RPMI7951 (cell line): ENCODE measurements at places on chromosomes 3 and 15.
A peak's percentile ranks its signal among the peaks of the same experiment; 100 is the strongest.

GRCh38 chr3:4340411-4341335, 37.5 kb downstream of the SETMAR start:
- peak; percentile 6 for DNase-seq

DNA sequence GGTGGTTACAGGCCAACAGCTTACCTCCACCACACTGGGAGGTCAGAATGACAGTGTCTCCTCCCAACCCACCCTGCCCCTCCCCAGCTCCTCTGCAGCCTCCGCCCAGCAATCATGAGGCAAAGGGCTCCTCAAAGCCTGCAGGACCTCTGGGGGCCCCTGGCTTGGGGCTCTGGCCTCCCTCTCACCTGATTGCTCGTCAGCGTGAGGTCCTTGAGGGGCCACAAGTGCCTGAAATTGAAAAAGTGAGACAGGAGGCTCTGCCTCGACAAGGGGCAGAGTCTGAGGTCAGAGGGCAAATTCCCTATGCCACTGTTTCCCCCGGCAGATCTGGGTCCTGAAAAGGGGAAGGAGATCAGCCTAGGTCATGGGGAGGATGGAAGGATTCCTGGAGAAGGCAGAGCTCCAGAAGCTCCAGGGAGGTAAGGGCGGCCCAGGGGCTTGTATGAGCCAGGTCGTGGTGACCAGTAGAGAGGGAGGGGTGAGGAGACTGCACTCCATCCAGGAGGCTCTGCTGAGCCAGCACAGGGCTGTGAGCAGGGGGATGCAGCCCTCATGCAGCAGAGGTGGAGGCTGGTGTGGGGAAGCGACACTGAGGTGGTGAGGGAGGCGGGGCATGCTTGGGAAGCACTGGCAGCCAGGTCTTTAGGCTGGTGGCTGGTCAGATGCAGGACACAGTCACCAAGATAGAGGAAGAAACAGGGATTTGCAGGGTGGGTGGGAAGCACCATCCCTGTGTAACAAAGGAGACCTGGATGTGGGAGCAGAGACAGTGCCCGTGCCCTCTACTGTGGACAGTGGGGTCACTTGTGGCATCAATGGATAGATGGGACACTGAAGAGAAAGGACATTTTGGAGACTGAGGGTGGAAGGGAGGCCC, 20.1 kb downstream of the ALS2CL start:
- DNase-seq = no peak

GRCh38 chr3:26307787-26308186, 314.8 kb upstream of the LRRC3B start:
- DNase-seq = no peak

DNA sequence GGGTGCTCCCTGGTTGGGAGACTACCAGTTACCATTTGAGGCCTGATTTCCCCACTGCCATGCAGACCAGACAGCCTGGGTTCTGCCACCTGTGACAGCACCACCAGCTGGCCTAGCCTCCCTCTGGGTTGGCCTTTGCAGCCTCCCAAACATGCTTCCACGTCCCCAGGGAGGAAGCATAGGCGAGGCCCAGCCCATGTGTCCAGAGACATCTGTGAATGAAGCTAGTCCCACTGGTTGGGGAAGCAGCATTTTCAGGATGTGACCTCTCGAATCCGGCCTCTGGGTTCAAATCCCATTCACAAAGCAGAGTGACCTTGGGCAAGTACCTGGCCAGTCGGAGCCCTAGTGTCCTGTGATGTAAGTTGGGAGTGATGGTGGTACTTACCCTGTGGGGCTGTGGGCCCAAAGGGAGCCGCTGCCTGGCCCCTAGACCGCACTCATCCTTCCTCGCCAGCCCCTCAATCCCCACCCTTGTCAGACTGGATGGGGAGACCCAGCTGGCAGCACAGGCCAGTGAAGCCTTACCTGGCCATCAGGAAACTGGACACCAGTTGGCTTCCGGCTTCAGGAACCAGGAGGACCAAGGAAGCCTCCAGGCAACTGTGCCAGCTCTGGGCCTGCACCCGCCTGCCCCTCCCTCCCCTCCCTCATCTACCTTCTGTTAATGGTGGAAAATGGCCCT, 6.0 kb downstream of the KLF15 start:
- no peak for DNase-seq
